Activated T-cell treated with anti-CD3 and anti-CD28 coated beads, Interleukin-2, amount 50 U/mL, for 4 hours (primary cell): ENCODE measurements at places on chromosomes 6 and 20. TPM values are rescaled to one million over a fixed set of nuclear protein-coding genes. Genes with fewer than 3 reads are reported as not detected.

The BACH2 gene
- 96.5 TPM for total RNA-seq

The ZC2HC1B gene
- not detected for total RNA-seq

The COL11A2 gene
- 0.48 TPM for total RNA-seq

The PTPRT gene
- total RNA-seq: not detected

The BTNL2 gene
- total RNA-seq: not detected

The CASS4 gene
- 2.5 TPM for total RNA-seq

The HTR1E gene
- not detected for total RNA-seq

The CCM2L gene
- total RNA-seq: not detected

The RHAG gene
- total RNA-seq: not detected

The ACTL10 gene
- 5.0 TPM for total RNA-seq

The B3GALT4 gene
- 3.8 TPM for total RNA-seq

The NKAIN4 gene
- total RNA-seq: not detected

The HAO1 gene
- not detected for total RNA-seq

The SULF2 gene
- total RNA-seq: 1.2 TPM

The PRDM13 gene
- total RNA-seq: not detected

The CLDN20 gene
- total RNA-seq: not detected

GRCh38 chr6:158184608-158185007 lies 16.5 kb downstream of the GTF2H5 start:
- no peak for DNase-seq

GRCh38 chr6:114955363-114955762 lies 612.5 kb upstream of the HS3ST5 start:
- DNase-seq: no peak

DNA sequence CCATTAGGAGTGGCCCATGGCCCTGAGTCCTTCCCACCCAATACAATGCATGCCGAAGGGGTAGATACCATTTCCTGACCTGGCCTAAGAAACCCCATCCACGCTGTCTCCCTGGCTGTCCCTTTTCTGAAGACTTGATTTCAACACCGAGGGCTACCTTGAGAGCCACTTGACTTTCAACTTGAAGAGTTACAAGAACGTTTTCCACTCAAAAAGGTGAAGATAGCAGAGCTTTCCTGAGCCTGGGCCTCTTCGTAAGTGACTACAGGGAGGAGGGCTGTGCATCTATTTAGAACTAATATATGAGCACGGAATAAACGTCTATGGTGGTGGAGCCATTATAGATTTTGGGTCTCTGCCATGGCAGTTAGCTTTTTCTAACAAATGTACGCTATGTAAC lies 14.4 kb upstream of the PPP1R14C start:
- DNase-seq: no peak

- DNase-seq: no peak
These were observed 48.9 kb upstream of the CCN6 start for GRCh38 chr6:112005013-112005371.

DNA sequence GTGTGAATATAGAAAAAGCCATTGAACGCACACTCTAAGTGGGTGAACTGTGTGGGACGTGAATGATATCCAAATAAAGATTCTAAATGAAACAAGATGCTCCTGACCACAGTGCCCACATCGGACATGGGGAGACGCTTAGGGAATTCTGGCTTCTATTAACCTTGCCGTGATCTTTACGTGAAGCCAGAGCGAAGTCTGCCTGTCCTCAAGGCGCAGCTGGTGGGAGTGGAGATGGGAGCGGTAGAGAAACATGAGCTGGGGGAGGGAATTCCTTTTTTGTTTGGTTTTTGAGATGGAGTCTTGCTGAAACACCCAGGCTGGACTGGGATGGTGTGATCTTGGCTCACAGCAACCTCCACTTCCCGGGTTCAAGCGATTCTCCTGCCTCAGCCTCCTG lies 46.0 kb downstream of the VSTM2L start:
- DNase-seq: no peak

- no peak for DNase-seq
These were observed 18.9 kb upstream of the ROS1 start for GRCh38 chr6:117444600-117444999.

- no peak for DNase-seq
These were observed 41.2 kb downstream of the SLX4IP start for GRCh38 chr20:10476319-10476724.

DNA sequence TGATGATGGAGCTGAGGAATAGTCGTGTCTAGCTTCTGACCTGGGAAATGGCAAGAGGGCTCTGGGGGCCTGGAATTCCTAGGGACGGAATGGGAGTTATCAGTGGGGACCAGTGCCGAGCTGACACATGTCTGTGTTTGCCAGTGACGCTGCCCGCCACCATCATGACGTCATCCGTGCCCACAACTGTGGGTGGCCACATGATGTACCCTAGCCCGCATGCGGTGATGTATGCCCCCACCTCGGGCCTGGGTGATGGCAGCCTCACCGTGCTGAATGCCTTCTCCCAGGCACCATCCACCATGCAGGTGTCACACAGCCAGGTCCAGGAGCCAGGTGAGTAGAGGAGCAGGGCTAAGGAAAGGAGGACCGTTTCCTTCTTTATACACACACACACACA lies 3.8 kb upstream of the CUL9 start:
- no peak for DNase-seq

DNA sequence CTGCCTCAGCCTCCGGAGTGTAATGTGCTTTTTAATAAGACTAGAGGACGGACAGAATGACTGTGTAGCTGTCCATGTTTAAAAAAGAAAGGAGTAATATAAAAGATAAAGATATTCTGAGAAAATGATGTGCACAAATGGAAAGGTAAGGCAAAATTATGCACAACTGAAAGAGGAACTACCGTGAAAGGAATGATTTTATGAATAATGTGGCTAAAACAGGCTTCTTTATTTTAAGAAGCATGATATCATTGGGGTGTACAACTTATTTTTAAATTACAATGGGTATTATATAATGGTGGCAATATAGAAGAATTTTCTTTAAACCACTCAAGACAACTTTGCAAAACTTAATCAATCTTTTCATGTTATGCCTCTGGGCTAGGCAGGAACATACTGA lies 78.1 kb downstream of the FIG4 start:
- DNase-seq: no peak

GRCh38 chr6:105400501-105400900 lies 2.4 kb downstream of the PREP start:
- DNase-seq: no peak

- DNase-seq: no peak
These were observed 412.7 kb downstream of the GRIK2 start for GRCh38 chr6:101806241-101806640.

DNA sequence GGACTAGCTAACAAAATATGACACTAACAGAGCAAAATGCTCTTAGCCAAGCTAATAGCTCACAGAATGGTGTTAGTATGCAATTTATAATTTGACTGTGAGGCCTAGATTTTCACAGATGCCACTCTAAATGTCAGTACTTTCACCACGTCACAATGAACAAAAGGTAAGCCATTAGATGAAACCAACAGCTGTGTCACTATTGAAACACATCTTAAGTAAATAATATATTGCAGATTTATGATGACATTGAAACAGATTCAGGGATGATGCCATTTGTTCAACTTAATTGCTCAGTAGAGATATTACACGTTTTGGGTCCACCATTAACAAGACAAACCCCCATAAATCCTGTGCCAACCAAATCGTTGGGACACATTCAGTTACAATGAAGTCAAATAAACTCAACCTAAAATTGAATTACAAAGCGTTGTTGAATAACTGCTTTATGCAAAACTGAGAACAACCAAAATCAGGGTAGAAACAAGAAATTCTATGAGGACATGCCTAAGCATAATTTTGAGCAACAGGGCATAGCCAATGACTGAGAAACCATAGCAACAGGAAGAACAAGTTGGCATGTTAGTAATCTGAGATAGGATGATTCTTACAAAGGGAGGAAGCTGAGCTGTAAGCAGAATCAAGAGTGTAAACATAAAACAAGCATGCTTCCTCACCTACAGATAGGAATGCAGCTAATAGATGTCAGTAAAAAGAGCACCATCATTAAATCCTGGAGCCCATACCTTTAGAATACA lies 85.6 kb upstream of the KHDRBS2 start:
- no peak for DNase-seq

- no peak for DNase-seq
These were observed 27.7 kb upstream of the PTPN1 start for GRCh38 chr20:50482396-50482981.

DNA sequence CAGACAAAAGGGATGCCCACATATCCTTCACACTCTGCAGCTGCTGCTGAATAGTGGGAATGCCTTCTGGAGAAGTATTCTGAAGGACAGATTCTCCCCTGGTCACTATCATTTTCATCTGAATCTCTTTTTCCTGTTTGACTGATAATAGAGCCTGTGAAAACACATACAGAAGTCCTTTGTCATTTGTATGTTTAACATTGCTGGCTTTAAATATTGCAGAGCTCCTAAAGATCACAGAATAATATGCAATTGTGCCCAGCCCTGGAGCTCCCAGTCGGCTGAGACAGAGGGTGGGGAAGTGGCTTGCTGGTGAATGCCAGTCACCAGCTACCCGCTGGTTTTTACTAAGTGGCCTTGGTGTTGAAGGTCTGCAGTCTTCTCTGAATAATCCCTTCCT lies 272.3 kb downstream of the SYNE1 start:
- DNase-seq: no peak

GRCh38 chr20:25089662-25090061 lies 7.7 kb upstream of the VSX1 start:
- no peak for DNase-seq

DNA sequence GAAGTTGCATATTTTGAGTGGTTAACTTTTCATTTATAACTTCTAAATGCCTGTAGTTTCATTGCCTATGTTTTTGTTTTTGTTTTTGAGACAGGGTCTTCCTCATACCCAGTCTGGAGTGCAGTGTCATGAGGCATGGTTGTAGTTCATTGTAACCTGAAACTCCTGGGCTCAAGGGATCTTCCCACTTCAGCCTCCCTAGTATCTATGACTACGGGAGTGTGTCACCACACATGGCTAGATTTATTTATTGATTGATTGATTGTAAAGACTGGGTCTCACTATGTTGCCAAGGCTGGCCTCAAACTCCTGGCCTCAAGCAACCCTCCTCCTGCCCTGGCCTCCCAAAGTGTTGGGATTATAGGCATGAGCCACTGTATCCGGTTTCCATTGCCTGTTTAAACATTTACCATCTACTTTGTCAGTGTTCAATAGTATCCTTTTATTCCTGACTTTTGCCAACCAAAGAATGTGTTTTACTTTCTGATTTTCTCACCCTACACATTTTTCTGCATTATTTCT lies 144.6 kb downstream of the CDKAL1 start:
- DNase-seq: no peak

- no peak for DNase-seq
These were observed 97.4 kb upstream of the IFNGR1 start for GRCh38 chr6:137316626-137317025.

- DNase-seq: no peak
These were observed 57.0 kb upstream of the XRN2 start for GRCh38 chr20:21246161-21246560.

DNA sequence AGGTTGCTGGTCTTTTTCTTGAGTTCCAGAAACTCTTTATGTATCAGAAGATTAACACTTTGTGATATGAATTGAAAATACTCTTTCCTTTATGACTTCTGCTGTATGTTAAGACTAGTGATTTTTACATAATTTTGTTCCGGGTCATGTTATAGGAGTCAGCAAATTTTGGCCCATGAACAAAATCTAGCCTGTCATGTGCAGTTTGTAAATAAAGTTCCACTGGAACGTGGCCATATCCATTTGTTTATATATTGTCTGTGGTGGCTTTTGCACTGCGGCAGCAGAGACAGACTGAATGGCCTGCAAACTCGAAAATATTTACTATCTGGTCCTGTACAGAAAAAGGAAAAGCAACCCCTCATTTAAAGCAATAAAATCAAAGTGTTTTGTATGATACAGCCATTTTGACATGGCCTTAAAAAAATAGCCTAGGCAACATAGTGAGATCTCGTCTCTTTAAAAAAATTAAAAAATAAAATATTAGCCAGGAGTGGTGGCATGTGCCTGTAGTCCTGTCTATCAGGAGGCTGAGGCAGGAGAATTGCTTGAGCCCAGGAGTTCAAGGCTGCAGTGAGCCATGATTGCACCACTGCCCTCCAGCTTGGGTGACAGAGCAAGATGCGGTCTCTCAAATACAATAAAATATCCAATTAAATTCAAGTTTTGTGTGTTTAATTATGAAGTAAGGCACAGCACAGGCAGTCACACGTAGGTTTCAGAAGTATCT lies 36.9 kb downstream of the SNX9 start:
- no peak for DNase-seq

DNA sequence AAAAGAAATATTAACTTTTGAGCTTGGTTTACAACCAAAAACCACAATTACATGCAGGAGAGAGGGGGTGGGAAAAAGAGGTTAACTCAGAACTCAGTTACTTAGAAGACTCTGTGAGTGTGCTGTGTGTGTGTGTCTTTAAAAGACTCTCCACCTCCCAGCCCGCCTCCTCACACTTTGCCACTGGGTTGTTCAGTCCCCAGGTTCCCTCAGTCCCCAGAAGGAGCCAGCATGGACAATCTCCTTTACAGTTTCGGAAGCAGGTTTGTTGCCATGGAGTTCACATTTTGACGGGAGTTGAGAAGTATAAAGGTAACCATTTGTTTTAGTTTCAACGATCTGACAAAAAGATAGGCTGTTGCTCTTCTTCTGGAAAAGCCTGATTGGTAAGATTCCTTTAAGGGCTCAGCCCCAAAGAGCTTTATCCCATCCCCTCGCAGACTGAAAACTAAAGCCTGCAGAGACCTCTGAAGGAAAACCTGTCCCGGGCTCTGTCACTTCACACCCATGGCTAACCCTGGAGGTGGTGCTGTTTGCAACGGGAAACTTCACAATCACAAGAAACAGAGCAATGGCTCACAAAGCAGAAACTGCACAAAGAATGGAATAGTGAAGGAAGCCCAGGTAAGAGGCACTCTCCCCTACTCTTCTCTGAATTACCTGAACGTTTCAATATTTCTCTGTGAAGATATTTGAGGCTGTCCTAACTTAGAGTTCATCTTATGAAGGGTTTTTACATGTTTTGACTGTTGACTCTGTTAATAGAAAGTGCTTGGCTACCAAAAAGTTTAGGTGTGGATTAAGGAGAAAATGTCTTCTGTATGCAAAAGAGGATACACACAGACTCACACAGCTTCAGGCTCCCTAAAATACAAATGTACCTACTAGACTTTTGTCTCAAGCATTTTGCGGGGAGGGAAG lies at the start of gene SPTLC3:
TSS of gene SPTLC3 (plus strand) at position 212 of the 921 bp plus-strand sequence. CDS start at position 508, 296 bp downstream.
- DNase-seq: no peak

DNA sequence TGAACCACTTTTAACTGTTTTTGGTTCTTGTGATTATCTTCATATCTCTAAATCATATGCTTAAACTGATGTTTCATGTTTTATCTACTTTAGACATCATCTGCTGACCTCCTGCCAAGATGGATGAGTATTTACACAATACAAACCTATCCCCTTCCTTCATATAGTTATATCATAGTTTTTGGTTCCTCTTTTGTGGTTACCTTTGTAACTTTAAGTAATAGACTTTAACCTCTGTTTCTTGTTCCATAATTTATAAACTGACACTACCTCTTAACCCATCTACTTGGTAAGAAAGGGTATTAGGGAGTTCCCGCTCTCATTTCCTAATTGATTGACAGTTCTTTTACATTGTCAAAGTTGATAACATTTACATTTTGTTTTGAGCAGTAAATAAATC lies 11.9 kb downstream of the PCMT1 start:
- no peak for DNase-seq

- DNase-seq: no peak
These were observed 134.0 kb upstream of the ARMC2 start for GRCh38 chr6:108714101-108714765.

- no peak for DNase-seq
These were observed 15.9 kb downstream of the BEND6 start for GRCh38 chr6:56970849-56971248.
